Sciatic nerve (tissue), 2 donors: ENCODE measurements at places on chromosomes 7 and 10.

GRCh38 chr7:29612596-29612995 is 49.0 kb downstream of the PRR15 start:
- no peak for DNase-seq

DNA sequence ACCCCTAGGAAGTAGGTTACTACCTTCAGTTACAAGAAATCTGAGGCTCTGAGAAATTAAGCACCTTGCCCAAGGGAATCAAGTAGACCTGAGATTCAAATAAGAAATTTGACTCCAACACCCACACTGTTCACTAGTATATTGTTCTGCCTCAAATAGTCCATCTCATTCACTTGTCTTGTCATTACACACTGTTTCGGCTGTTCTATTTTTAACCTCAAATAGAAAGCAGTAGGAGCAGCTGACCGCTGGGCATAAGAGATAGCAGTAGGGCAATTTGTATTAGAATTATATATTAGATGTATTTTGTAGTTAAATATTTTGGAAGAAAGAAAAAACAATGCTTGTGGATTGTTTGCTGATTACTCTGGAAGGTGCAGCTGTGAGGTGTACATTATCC is 185.1 kb downstream of the INHBA start:
- DNase-seq = no peak

- DNase-seq = peak; percentile 62
Observed at GRCh38 chr7:38463277-38464225, 167.6 kb downstream of the AMPH start.

DNA sequence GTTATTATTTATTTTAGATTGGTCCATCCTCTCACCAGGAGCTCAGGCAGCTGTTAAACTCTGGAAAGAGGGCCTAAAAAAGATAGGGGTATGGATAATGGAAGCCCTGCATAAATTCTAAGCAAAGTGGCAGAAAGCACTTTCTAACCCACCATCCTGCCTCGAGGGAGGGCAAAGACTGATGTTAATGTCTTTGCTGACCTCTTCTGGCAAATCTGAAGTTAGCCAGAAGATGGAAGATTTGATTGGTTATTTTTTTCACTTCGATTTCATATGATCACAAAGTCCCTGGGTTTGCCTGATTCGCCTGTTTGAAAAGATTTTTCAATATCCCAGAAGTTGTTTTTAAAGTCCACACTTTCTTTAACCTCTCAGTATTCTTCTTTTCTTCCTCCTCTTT is 24.8 kb downstream of the OR9A2 start:
- no peak for DNase-seq

GRCh38 chr7:157699357-157700013 is 362.7 kb downstream of the DNAJB6 start:
- DNase-seq = peak; percentile 47

GRCh38 chr7:95491634-95492314 is 6.0 kb downstream of the ASB4 start:
- DNase-seq = no peak

- no peak for DNase-seq
Observed at GRCh38 chr10:78870458-78870857, 198.3 kb upstream of the ZMIZ1 start.

- DNase-seq = peak; percentile 57
Observed at GRCh38 chr7:41942468-41943093, 239.7 kb upstream of the INHBA start.

DNA sequence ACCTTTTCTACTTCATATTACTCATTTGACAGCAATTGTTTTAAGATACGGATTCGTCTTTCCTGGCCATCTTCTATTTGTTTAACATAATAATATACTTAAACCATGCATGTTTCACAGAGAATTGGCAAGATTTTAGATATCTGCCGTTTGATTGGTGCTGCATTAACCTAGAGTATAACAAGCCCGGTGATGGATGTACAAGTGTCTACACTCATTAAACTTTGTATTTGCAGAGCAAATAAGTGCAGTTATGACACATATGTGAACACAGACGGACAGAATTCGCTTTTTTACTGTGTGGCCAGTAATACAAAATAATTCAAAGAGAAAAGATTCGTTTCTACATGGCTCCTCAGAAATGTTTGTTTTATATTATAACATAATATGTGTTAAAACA is 116.1 kb downstream of the ARL4A start:
- DNase-seq = no peak

DNA sequence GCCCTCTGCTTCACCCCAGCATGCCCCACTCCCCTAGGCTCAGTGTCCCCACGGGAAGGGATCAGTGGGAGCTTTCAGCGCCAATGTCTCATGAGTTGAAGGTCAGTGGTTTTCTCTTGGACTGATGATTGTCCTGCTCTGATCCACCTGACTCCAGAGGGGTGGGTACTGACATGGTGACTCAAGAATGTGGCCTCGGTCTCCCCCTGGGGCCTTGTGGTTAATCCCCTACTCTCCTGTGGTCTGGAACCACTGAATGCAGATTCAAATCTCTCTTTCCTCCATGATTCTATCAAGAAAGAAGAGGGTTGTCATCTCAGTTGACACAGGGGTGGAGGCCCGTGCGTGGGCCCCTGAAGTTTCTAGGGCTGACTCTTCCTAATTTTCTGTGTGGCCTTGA is 176.9 kb downstream of the RPS24 start:
- DNase-seq = no peak

DNA sequence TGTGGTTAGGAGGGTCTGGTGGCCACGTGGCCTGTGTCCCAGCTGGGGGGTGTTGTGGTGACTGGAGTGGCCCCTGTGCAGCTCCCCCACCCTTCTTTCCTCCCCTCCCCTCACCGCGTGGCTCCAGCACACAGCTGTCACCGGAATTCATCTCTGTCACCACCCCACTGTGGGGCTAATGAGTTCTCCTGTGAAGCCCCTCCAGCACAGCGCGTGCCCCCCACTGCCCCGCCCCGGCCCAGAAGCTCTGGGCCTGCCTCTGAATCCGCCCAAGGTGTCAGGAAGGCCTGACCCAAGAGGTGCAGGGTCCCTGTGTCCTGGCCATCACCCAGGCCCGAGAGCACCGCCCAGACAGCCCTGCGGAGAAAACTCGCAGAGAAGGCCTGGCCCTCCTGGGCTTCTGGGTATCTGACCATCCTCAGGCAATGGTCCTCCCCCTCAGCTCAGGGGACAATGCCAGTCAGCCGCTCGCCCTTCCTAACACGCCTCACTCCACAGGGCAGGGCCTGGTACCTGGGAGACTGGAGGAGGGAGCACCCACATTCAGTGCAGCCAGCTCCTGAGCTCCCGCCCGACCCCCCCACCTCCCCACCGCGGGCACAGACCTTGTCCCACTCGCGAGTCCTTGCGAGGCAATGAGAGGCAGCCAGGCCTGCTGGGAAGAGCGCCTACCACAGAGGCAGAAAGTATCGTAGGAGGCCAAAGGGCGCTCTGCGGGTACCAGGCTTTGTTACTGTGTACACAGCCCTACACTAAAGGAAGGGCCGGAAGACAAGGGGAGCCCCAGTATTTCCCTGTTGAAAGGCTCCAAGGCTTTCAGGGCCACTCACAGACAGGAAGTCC is 38.2 kb downstream of the GBX1 start:
- no peak for DNase-seq

GRCh38 chr10:61047788-61048560 is 104.0 kb upstream of the RHOBTB1 start:
- no peak for DNase-seq

DNA sequence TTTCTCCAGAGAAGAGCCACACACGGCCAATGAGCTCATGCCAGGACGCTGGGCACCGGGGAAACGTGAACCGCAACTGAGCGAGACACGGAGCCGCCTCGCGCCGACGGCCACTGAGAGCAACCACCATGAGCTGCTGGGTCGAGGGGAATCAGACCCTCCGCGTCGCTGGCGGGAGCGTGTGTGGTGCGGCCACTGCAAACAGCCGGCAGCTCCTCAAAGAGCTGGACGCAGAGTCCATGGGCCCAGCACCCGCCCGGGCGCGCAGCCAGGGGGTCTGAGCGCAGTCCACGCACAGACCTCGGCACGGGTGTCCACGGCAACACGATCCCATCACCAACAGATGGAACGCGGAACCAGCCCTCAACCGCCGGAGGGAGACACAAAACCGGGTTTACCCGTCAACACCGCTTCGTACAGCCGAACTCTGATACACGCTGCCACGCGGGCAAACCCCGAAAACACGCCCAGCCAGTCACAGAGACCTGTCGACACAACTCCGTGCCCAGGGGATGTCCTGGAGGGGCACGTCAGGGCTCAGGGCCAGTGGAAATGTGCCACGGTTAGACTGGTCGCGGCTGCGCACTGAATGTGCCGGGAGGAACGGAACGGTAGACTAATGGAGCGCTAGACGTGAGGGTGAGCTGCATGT is 147.1 kb downstream of the ELFN1 start:
- no peak for DNase-seq

DNA sequence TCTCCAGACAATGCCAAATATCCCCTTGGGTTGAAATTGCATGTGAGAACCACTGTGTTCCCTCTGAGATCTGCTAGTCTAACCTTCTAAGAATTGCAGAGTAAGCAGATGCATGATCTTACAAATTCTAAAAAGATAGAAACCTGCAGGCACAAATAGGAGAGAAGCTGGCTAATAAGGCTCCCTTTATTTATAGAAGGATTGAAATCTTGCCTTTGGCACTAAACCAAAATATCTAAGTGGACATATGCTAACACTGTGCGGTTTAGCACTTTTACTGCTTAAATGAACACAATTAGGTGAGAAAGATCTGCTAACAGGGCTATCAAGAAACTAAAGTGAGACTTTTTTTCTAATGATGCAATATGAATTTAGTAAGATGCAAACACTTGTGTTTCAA is 225.5 kb downstream of the DOCK4 start:
- no peak for DNase-seq

DNA sequence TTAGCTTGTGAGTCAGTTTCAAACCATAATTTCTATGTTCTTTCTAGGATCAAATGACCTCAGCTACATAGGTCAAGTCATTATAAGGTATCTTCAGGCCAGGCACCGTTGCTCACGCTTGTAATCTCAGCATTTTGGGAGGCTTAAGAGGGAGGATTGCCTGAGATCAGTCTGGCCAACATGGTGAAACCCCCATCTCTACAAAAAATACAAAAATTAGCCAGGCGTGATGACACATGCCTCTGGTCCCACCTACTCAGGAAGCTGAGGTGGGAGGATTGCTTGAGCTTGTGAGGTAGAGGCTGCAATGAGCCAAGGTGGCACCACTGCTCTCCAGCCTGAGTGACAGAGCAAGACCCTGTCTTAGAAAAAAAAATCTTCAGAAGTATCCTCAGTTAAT is 362.3 kb downstream of the GATA3 start:
- DNase-seq = no peak

GRCh38 chr7:17168416-17168815 is 130.0 kb upstream of the AHR start:
- DNase-seq = no peak

- DNase-seq = no peak
Observed at GRCh38 chr7:47441796-47442604, 139.9 kb downstream of the TNS3 start.

GRCh38 chr7:7203813-7204575 is 21.6 kb downstream of the C1GALT1 start:
- DNase-seq = no peak

GRCh38 chr10:22779331-22780019 is 65.1 kb upstream of the PIP4K2A start:
- DNase-seq = no peak

- no peak for DNase-seq
Observed at GRCh38 chr7:151345576-151346469, 4.2 kb downstream of the NUB1 start.

DNA sequence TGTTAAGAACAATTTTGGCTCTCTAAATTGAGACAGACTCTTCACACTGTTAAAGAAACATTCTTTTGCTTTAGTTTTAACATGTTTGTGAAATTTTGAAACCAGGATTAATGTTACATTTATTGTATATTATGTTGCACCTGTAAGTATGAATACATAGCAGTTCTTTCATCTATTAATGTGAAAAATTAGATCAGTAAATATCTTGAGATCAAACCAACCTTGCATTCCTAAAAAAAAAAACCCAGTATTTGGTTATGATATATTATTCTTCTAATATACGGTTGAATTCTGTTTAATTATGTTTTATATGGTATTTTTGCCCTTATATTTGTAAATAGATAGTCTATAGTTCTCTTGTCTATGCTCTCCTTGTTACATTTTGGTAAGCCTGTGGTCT is 219.4 kb downstream of the BMPER start:
- no peak for DNase-seq

DNA sequence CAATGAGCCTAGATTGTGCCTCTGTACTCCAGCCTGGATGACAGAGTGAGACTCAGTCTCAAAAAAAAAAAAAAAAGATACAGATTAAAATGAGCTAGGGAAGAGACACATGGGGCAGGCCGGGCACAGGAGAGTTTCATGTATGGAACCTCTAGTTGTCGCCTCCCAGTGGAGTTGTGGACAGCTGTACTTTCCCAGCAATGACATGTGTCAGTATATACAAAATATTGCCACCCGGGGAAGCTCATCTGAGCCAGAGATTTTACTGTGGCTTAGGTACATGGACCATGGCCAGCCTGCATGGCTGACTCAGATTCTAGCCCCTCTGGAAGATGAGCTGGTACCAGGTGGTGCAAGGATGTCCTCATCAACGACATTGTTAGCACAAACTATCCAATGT is 87.4 kb downstream of the COL26A1 start:
- no peak for DNase-seq

DNA sequence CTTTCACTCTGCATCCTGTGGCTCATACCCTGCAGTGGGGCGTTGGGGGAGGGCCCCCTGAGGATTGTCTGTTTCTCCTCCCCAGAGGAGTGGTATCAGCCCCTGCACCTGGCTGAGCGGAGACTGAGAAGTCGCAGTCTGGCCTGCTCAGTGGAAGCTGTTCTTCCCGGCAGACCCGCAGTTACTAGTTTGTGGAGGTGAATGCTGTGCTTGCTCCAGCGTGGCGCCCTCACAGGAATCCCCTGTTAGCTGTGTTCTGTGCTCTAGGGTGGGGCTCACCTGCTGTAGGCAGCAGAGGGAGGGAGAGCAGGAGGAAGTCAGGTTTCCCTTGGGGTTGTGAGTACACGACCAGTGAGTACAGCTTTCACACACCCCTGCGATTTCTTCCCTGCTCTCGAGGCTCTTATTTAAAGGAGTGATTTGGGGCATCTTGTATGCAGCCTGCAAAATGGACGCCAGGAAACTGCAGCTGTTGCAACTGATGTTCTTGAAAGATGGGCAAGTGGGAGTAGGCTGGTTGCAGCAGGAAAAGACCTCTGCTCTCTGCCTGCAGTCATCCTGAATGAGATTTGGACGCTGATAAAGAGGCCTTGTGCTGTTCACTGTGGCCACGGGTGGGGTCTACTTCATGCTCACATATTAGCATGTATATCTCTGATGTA is 66.4 kb downstream of the HK1 start:
- DNase-seq = no peak

DNA sequence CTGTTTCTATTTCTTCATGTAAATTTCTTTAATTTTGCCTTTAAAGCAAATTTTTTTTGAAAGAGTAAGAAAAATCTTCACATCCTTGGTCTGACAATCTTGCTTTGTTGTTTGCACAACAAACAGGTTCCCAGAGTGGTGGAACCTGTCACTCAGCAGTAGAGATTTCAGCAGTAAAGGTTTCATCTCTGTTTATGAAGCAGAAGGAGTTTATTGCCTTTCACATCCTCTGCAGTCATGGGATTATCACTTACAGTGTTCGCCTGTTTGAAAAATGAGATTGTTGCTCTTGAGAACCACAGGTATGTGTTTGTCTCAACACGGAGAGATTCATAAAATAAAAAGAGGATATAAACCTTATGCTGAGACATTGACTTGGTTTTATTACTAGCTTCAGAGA is 342.6 kb downstream of the IPMK start:
- no peak for DNase-seq

- no peak for DNase-seq
Observed at GRCh38 chr10:78398382-78398781, 364.7 kb downstream of the RPS24 start.
